ENCODE measurements at places on chromosomes 4 and X.

- no peak for DNase-seq
Measured at GRCh38 chr4:22962295-22962694, 269.6 kb downstream of the GBA3 start.

DNA sequence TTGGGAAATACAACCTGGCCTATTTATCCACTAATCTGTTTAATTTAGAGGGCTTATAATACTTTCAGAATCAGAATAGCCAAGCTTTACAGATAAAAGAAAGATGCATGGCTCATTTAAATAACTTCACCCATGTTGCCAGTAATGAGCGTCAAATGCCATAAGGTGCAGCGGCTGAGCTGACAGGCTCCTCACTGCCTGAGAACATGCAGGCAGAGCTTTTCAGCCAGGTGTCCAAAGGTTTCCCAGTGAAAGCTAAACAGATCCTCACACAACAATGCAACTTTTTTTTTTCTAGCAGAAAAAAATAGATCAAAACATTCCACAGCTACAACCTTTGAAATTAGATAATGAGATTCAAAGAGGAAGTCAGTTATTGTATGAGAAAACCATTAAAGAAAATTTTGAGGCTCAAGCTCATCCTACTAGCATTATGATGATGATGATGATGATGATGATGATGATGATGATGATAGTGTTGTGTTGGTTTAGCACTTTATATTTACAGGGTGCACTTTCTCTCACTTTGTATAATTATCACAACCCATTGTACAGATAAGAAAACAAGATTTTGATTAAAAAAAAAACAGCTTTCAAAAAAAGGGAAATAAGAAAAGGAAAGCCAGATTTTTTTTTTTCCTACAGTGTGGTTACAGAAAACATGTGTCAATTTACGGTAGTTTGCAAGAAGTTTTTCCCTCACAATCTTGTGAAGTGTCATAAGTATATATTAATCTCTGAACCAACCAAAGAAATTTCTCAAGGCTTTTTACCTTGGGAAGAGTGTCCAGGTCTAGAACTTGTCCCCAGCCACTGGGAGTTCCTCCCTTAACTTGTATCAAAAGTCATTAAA is 12.2 kb upstream of the TNIP3 start:
- DNase-seq, result no peak

DNA sequence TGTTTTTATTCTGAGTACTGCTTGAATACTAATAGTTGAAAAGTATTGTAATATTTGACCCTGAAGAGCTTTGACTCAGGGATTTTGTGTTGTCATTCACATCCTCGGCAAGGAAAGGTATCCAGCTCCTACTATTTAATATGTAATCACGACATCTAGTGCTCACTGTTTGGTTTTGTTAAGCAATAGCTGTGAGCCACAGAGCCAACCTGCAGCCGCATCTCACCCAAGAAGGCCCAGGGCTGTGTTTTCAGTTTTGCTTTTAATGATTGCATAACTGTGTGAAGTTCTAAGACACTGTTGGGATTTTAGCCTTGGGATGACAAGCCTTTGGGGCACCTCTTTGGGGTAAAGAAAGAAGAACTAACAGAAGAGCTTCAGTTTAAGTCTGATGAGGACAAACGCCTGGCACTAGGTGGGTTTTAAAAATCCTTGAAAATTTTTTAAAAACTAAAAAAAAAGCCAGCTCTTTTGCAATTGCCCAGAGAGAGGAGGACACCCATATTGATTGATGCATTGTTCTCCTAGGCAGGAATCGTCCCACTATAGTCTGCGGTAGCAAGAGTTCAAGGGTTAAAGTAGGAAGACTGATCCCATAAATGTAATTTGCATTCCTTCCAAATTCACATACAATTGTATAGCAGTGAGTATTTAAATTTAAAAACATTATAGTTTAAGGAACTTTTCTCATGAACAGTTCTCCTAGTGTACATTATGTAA is 157.8 kb downstream of the RELL1 start:
- DNase-seq, result no peak

GRCh38 chr4:1722551-1723118 is 1.3 kb downstream of the TACC3 start:
- no peak for DNase-seq

DNA sequence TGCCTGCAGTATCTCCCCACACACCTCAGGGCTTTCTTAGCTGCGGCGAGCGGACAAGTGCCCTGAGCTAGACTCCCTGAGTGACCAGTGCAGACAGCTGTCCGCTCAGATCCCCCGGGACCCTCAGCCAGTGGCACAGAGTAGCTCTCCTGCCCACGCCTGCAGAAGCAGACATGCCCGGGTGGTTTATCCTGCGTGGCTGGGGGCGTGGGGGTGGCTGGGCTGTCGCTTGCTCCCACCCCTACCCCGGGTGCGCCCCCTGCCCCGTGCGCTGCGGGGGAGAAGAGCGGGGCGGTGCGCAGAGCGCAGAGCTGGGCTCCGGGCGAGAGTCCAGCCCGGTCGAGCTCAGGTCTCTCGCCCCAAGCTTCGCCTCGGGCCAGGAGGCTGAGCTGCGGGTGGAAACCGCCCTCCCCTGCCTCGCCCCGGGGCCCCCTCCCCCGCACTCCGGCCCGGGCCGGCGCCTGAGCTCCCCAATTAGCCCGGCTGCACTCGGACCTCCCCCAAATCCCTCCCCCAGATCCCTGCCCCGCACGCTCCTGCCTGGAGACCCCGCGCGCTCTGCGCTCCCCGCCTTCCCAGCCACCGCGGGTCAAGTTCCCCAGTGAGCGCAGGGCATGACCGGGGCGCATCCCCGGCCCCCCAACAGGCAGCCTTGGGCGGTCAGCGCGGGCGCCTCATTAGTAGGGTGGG is 11.7 kb upstream of the SHOX start:
- no peak for DNase-seq

- no peak for DNase-seq
Measured at GRCh38 chr4:89674876-89675459, 162.0 kb downstream of the SNCA start.

GRCh38 chr4:161186012-161186411 is 977.8 kb downstream of the FSTL5 start:
- no peak for DNase-seq

DNA sequence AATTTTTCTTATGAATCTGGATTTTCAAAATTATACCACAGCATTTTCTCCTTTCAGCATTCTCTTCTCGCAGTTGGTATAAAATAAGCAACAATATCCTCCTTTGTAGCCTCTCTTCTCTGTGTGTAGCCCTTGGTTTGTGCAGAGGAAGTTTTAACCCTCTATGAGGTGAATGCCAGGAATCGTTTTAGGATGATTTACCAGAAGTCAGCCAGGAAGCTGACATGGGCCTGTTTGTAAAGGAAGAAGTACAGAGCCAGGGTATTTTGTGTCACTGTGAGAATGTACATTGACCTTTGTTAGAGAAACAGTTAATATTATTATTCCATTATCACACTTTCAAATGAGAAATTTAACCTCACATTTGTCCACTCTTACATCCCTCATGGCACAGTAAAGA is 88.9 kb upstream of the RPL34 start:
- DNase-seq, result no peak

DNA sequence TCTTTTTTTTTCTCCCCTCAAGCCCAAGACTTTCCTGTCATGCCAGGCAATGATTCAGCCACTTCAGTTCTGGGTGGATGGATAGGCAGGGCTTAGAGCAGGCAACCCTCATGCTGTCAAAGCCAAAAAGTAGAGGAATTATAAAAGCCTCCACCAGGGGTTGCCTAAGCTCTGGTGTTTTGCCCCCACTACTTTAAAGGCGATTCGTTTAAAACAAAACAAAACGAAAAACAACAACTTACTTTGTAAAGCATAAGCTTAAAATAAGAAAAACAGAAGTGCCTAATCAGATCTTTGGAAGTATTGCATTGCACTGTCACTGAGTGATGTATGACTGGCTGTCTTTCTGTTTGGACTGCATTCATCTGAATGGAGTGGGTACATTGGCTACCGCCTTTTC is 5.3 kb upstream of the IDS start:
- DNase-seq, result no peak

DNA sequence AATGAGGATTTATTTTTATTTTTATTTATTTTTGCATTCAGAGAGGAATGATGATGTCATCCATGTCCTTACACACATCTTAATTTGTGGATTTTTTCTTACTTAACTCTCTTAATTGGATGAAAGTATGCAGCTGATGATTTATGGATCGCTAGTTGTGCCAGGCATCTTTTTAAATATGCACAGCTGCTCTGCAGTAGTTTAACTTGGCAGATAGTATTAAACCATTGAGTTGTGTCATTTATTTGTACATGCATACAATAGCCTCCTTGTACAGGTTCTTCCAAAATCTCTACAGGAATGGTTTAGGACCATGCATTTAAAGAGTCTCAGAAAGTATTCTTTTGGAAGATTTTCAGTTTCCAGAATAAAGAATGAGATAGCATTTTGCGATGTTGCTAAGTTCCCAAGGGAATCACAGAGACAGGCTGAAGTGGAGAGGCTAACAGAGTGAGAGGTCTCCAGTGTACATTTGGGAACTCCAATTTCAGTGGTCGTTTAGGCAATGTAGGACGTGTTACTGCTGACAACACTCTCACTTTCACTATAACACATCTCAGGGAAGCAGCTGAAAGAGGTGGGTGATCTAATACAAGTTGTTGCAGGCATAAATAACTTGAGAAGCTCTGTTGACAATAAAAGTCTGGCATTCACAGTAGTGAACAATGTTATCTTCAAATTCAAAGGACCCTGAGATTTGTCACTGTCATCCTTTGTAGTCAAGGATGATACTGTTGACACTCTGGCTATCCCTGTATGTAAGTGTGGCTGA is 49.9 kb upstream of the SCRG1 start:
- DNase-seq, result no peak

- DNase-seq, result no peak
Measured at GRCh38 chrX:44747317-44747716, 96.5 kb upstream of the DUSP21 start.

GRCh38 chr4:98558471-98559169 is 99.8 kb downstream of the TSPAN5 start:
- no peak for DNase-seq

DNA sequence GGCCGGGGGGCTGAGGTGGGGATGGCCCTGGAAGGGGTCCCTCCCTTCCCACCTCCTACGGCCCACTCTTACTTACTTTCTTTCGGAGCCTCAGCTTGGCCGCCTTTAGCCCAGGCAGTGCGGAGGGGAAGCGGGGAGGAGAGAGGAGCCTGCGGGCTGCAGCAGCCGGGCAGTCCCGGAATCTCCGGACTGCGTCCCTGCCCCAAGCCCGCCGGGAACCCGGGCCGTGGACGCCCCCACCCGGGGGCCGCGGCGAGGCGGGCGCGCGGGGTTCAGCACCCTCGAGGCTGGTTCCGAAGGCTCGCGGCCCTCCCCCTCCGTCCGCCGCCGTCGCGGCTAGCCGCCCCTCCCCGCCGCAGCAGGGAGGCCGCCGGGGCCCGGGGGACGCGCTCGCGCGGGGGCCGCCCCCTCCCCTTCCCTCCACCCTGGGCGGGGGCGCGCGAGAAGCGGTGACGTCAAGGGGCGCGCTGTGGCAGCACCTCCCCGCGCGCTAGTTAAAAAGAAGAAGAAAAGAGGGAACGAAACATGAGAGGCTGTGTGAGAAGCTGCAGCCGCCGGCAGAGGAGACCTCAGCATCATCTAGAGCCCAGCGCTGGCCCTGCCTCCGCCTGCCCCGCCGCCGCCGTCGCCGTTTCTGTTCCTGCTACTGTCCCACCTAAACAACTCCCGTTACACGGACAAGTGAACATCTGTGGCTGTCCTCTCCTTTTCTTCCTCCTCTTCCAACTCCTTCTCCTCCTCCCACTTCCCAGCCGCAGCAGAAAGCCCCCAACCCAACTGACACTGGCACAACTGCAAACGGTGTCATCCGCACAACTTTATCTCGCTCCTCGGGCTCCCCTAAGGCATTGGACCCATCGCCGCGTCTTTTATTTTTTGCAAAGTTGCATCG is at the start of gene HHIP:
Gene HHIP (plus strand): TSS at position 526 of the 892 bp plus-strand sequence. CDS start 520 bp downstream, outside the sequence.
- DNase-seq, result peak; percentile 3

DNA sequence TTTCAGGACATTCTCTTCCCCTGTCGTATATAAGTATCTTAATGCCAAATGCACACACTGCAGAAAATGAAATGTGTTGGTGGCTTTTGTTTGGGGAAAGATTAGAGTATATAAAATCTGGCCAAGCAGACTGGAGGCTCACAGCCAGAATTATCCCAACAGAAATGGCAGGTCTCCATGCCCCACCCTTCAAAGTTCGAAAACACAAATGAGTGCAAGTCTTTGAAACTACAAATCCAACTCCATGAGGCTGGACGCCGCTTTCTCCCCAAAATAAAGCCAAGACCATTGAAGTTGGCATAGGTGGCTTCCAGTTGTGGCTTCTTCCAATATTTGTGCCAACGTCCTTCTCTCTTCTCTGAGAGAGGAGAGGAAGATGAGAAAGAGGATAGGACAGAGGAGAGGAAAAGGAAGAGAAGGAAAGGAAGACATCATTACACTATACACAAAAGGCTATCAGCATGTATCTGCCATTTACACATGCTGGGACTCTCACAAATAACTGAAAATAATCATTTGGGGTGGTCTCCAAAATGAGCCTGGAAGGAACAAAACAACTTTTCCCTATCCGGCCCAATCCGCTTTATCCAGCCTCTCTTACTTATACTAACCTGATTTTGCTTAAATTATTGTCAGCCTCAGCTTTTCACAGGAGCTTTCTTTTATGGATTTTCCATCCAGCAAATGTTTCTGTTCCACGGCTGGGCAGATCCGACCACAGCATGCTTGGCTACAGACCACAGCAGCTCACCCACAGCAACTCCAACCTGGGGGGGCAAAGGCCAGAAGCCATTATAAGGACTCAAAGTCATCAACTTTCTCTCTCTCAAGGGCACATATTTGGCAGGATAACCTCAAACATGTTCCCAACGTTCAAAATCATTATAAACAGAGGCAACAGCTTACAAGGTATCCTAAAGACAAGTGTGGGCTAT is 71.7 kb downstream of the APBB2 start:
- no peak for DNase-seq

DNA sequence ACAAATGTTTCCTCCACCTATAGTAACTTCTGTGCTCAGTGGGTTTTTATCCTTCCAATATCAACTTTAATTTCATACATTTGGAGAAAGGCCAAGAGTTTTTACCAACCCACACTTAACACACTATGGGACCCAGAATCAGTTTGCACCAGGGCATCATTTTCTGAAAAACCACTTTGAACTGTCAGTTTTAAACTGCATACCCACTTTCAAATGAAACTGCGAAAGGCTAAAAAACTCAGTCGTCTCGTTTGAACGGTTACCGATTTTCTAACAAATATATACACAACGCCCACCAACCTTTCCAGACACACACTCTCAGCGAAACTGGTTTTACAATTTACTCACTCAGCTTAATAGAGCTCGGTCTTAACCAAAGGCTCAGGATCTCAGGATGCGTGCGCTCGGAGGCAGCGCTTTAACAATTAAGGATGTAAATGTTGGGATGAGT is 376 bp downstream of the ABCG2 start:
- DNase-seq, result no peak
